SHP77 treated with DMSO at 0.1 percent for 48 hours (cell line): ENCODE measurements at places on chromosomes 7 and 10.

GRCh38 chr7:139758388-139758787 is 19.4 kb downstream of the HIPK2 start:
- no peak for DNase-seq

DNA sequence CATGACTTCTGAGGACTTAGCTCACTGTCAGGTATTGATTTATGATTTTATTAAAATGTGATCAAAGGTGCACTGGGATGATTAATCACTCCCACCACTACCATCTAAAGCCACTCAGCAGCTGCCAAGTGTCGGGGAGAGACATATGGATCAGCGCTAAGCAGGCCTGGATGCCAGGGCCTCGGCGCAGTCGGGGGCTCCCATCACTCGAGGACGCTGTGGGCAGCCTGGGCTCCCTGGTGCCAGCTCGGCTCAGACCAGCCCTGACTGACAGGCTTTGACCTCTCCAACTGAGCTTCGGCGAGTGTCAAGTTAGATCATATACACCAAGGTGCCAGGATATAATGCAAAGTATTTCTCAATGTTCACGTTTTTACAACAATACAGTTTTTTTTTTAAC is 267.7 kb downstream of the ACTR3B start:
- DNase-seq, result no peak

GRCh38 chr10:29353305-29353704 is 64.4 kb downstream of the LYZL1 start:
- DNase-seq, result no peak

DNA sequence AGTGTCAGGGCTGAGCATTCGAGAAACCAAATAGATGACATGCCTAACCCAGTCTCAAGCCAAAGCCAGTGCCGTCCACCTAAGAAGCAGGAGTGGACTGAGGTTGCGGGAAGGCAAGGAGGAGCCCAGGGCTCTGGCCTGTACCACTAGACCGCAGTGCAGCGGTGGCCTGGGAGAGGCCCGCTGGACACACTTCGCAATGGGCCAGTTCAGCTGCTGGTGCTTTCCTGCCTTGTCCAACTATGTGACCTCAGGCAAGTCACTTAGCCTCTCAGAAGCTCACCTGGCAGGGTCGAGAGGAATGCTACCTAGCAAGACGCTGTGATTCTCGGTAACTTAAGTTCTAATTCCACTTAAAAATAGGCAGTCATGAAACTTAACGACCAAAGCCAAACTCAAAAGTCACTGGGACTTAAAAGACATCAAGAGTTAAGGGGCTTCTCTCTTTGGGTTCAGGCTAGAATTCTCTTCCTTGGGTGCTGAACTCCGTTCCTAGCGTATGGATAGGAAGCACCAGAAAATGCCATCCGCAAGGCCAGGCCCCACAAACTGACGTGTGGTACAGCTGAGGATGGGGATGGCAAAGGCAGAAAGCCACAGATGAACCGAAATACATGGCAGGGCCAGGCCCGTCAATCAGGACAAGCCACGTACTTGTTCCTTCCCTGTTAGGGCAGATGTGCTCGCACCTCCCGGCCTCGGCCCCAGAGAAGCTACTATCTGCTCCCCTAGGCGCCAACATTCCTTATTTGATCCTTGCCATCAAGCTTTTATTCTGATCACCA is 34.2 kb downstream of the CTBP2 start:
- no peak for DNase-seq

- no peak for DNase-seq
Observed at GRCh38 chr10:96991313-96991841, 159.3 kb downstream of the LCOR start.

DNA sequence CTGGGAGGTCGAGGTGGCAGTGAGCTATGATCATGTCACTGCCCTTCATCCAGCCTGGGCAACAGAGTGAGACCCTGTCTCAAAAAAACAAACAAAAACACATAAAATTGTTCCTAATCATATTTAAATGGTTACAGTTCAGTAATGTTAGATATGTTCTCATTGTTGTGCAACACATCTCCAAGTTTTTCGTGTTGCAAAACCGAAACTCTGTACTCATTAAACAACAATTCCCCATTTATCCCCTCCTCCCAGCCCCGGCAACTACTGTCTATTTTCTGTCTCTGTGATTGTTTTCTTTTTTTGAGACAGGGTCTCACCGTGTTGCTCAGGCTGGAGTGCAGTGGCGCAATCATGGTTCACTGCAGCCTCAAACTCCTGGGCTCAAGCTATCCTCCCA is 16.1 kb upstream of the PRXL2A start:
- no peak for DNase-seq

- DNase-seq, result no peak
Observed at GRCh38 chr10:45255706-45256105, 59.7 kb downstream of the OR13A1 start.

- no peak for DNase-seq
Observed at GRCh38 chr7:54581511-54581910, 39.3 kb downstream of the VSTM2A start.

GRCh38 chr7:114554781-114555537 is 140.3 kb downstream of the FOXP2 start:
- DNase-seq, result peak; percentile 63

- DNase-seq, result no peak
Observed at GRCh38 chr10:17989908-17990767, 38.4 kb downstream of the SLC39A12 start.
